CD14-positive monocyte (primary cell): ENCODE measurements at places on chromosomes 3 and 15.

DNA sequence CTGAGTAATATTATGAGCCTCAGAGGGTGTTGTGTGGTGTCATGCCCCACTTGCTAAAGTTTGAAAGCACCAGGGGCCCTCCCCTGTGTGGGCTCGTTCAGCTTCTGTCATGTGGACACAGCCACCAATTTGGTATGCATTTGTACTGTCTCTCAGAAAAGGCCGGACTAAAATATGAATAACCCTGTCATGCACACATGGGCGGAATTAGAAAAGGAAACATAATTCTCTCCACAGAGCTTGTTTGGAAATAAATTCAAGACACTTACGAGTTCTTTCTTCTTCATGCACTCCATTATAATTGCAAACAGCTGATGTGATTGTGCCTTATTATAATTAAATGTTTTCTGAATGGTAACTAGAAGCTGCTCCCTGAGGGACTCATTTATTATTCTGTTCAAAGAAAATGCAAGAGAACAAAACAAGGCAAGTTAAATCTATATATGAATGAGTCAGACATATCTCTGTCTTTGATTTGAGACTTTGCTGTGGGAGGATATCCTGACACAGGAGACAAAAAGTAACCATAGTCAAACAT is 39.1 kb downstream of the TRPM1 start:
- no peak for DNase-seq

- no peak for DNase-seq
These were observed 13.1 kb downstream of the ARIH1 start for GRCh38 chr15:72487070-72487797.

DNA sequence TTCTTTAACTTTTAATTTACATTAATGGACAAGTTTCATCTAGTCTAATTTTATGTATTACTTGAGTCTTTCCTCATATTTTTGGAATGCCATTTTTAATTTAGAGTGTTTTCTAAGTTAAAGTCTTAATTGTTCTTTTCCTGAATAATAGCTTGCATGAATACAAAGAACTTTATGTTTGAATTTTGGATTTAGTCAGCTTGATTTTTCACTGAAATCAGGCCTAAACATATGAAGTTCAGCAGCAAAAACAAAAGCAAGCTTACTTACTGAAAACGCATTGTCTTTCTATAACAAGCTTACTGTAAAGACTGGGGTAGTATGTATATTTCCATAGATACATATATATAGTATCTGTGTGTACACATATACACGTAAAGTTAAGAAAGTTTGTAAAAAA is 126.0 kb downstream of the ZBTB20 start:
- no peak for DNase-seq

- peak; percentile 20 for DNase-seq
These were observed 27.8 kb upstream of the RPL32 start for GRCh38 chr3:12869035-12869621.

DNA sequence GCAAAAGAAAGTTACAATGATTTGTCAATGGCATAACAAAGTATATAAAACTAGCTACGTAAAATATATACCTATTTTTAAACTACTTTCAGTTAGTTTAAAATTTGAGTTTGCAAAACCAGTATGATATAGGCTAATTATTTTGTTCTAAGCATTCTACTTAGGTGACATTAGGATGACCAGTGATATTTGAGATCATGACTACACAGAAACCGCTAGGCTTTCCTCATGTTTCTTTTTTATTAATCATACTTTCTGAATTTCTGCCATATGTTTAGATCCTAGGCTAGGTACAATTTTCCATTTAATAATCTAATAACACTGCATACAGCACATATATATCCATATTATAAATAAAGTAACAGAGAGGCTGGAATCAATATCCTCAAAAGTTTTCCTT is 52.4 kb upstream of the XRN1 start:
- no peak for DNase-seq

DNA sequence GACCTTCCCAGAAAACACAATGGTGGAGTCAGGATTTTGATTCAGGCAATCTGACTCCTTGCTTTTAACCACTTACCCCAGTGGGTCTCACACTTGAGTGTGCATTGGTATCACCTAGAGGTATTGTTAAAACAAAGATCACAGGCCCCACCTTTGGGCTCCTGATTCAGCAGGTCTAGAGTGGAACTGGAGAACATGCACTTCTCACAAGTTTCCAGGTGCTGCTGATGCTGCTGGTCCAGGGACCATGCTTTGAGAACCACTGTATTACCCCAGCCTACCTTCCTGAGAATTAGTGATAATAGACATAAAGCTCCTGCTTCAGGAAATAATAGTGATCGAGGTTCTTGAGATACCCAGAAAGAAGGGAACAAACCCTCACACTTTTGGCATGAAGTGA is 466.9 kb downstream of the EPHB1 start:
- DNase-seq = no peak

DNA sequence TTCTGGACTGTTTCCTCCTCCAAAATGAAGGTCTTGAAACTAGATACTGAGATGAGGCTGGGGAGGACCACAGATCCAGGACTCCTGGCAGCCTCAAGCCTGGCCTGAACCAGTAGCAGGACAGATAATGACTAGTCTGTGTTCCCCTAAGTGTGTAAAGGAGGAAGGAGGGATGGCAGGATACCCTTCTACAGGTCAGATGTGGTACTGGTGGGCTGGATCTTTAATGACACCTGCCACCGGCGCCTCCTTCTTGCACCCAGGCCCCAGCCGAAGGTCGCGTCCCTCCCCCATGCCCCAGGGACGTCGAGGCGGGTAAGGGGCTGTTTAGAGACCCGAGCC is 556 bp downstream of the USP19 start:
- DNase-seq = no peak

DNA sequence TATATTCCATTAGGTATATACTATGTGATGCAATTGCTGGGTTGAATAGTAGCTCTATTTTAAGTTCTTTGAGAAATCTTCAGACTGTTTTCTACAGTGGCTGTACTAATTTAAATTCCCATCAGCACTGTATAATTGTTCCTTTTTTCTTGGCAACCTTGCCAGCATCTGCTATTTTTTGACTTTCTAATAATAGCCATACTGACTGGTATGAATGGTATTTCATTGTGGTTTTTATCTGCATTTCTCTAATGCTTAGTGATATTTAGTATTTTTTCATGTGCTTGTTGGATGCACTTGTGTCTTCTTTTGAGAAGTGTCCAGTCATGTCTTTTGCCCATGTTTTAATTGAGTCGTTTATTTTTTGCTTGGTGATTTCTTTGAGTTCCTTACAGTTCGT is 145.1 kb upstream of the PLSCR5 start:
- DNase-seq = no peak

DNA sequence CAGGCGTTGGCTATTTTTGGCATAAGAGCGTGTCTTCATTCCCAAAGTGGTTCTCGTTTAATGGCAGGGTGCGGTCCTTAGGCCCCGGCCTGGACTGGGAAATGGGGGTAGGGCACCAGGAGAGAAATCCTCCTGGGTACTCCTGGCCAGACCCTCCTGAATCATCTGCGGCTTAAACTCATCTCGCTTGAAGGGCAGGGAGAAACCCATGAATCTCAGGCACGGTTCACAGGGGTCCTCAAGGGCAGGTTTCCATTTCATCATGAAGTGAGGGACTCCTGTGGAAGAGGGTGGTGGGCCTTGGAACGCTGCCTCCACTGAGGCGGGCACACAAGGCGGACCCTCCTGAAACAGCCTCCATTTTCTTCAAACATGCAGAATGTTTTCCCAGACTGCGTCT is 48.4 kb downstream of the KLF13 start:
- DNase-seq = no peak

DNA sequence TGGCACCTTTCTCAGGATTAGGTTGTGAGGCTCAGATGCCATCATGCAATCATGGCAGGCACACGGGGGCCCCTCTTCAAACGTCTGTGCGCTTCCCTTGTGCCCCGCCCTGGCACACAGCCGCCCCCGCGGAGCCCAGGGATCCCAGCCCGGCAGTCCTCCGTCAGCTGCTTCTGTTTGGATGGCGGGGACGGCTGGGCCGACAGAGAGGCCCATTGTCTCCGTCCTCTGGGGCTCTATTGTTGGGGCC is 849 bp upstream of the HDAC11 start:
- DNase-seq = no peak

DNA sequence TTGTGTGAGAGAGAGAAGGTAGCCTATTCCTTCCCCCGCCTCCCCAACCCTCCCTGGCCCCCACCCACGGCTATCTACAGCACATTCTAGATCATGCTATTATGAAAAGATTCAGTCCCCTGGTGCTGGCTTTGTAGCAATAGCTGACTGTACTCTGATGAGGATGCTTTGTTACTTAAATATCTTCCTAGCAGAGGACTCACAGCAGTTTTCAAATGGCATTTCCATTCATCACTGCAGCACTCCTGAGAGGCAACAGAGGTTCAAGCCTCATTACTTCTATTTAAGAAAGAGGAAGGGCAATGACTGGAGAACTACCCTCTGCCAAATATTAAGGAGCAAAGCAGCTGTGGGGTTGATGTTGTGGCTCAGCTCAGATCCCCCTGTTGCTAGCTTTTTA is 61.0 kb downstream of the LRRN1 start:
- DNase-seq = no peak

DNA sequence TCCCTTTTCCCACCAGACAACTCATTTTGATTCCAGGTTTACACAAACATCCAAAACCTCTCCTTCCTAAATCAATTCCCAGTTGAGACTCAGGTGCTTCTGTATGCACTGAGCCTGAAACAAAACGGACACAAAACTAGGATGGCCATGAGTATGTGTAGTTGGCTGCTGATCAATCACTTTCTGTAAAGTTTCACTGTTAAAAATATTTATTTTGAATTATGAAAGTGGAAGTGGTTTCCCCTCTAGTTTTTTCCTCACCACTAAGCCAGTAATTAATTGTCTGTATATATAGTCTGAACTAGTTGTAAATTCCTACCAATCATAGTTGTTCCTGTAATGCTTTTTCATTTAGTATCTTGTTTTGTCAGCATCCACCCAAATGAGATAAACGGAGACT is 51.7 kb upstream of the TSPAN3 start:
- no peak for DNase-seq

DNA sequence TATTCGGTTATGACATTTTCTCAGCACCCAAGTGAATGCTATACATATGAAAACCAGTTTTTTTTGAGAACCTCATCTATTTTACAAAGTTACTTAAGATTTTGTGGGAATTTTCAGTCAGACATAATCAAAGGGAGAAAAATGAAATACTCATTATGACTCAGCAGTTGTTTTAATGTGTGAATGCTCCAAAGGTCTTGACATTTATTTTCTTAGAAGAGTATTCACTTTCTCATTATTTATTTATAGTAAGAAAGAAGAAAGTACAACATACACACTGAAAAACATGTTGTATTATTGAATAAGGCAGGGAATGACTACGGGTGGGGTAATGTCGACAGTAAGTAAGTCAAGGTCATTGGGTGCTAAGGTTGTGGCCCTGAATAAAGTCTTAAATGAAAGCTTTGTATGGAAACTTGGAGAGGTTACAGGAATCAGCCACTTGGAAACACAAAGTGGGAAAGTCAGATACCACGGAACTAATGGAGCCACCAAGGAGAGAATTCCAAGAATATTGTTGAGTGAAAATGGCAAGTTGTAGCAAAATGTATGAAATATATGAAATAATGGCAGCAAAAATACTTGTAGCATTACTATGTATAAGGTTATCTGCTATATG is 844.5 kb downstream of the TBL1XR1 start:
- DNase-seq = no peak

GRCh38 chr3:112744825-112745566 is 101.7 kb downstream of the CD200R1L start:
- no peak for DNase-seq

- no peak for DNase-seq
These were observed 177.0 kb downstream of the CACNA2D3 start for GRCh38 chr3:54299169-54299935.

- no peak for DNase-seq
These were observed 146.5 kb downstream of the FNDC3B start for GRCh38 chr3:172185907-172186306.

- no peak for DNase-seq
These were observed 8.1 kb downstream of the MCTP2 start for GRCh38 chr15:94239474-94239873.

GRCh38 chr15:48559285-48559684 is 86.2 kb downstream of the FBN1 start:
- DNase-seq = no peak

DNA sequence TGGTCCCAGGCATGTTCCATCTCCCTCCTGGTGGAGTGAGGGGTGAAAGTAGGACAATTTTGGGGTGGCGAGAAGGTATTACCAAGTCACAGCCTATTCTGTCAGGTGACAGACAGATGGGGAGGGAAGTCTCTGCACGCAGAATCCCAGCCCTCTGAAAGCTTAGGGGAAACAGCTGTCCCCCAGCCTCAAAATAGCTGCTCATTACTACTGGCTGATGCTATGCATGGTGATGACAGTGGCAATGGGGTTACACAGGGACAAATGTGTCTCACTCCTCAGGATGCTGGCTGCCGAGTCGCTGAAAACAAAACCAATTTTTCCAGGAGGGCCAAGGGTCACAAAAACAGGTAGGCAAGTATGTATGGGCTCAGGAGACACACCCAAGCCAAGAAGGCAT is 68.8 kb upstream of the OXTR start:
- no peak for DNase-seq

DNA sequence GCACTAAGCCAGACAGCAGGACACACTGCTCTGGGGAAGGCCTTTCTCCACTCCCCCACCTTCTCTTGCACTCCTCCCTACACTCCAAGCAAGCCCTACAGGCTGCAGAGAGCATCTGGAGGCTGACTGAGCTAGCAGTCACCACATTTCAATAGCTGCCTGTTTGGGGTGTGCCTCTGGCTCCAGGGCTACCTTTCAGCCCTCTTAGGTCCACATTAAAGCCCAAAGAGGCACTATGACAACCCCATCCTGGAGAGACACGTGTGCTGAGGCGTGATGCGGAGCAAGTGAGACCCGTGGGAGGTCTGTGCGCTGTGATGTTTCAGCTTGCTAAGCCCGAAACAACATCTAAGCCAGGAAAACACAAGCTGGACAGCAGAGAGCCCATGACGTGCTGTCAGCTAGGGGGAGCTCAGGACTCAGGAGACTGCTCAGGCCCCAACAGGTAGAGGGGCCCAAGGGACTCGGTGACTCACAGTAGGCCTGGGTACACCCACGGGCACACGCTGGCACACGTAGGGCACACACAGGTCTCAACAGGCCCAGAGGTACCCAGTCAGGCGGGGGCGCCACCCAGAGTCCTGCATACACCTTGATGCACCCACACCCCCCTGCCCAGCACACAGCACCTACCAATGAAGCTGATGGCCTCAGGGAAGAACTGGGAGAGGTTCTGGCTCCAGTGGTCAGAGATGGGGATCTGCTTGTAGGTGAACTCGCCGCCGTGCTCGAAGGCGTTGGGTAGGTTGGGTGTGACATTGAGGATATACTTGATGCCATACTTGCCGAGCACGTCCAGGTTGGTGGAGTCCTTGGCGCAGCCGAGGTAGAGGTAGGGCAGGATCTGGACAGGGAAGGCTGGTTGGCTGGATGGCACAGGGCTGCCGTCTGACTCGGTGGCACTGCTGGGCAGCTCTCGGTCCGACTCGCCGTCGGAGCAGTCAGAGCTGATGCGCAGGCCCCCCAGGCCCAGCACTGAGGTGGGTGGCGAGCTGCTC is 2.8 kb downstream of the DUSP7 start:
- DNase-seq = no peak

- peak; percentile 5 for DNase-seq
These were observed 9.6 kb upstream of the BTLA start for GRCh38 chr3:112508860-112509259.

GRCh38 chr15:99424978-99425656 is 140.7 kb upstream of the MEF2A start:
- DNase-seq = peak; percentile 95
